Left colon (tissue), 2 donors: ENCODE measurements at places on chromosomes 7 and 10. TPM values are rescaled to one million over a fixed set of nuclear protein-coding genes. Genes with fewer than 3 reads are reported as not detected.

Gene EN2
- not detected for total RNA-seq

Gene GBX1
- not detected for total RNA-seq

Gene ZPBP
- not detected for total RNA-seq

Gene FBH1
- 75.3 TPM for total RNA-seq

Gene FZD8
- total RNA-seq, result 25.5 TPM

Gene CHST12
- total RNA-seq, result 12.6 TPM

Gene TUBAL3
- 53.9 TPM for total RNA-seq
